ENCODE measurements at places on chromosomes 7 and 10. TPM values are rescaled to one million over a fixed set of nuclear protein-coding genes. Genes with fewer than 3 reads are reported as not detected.

HABP2 gene
- not detected for total RNA-seq

ANXA8L1 gene
- not detected for total RNA-seq

FAM25A gene
- total RNA-seq, result not detected

CALN1 gene
- not detected for total RNA-seq

ITIH2 gene
- total RNA-seq, result not detected

MSS51 gene
- 0.40 TPM for total RNA-seq

WNT2 gene
- not detected for total RNA-seq

SORBS1 gene
- total RNA-seq, result 4.2 TPM
